CD4-positive, alpha-beta memory T cell (primary cell): ENCODE measurements at places on chromosomes 7 and 10.

DNA sequence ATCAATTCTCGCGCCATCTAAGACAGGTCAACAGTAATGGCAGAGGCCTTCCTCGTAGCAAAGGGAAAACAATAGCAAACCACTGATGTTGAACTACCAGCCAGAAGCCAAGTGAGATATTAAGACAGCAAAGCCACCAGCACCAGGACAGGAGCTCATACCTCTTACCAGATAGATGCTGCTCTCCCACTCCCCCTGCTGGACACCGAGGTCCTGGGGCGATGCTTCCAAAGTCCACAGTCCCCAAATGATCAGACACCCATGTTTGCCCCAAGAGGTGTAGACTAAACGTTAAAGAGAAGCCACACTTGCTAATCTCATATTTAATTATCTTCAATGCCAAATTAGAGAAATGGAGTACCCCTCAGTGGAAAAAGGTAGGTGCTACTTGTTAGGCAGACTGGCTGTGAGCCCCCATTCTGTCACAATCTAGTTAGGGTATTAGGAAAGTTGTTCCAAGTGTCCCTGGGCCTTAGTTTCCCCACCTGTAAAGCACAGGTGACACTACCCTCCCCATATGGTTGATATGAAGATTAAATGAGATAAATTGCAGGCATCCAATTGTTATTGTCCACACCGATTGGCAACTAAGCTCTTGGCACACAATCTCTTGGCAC, 39.9 kb downstream of the TOMM7 start:
- DNase-seq, result peak; percentile 58

DNA sequence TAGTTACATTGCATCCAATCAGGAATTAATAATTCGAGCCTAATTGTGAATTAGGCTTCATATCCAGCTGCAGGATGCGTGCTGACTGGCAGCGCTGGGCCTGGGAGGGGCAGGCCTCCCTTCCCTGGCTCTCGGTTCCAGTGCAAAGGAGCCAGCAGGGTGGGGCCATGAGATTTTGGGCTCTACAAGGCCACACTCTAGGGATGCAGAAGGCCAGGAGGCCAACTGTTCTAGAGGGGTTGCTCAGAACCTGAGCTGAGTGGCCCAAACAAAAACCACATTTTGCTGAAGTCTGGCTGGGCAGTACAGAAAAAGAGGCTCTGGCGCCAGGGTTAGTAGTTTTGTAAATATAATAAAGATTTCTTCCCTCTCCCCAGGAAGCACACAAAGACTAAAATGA, 72.3 kb downstream of the CLEC2L start:
- DNase-seq, result no peak

- no peak for DNase-seq
Measured at GRCh38 chr7:18532813-18533212, 37.3 kb downstream of the HDAC9 start.

DNA sequence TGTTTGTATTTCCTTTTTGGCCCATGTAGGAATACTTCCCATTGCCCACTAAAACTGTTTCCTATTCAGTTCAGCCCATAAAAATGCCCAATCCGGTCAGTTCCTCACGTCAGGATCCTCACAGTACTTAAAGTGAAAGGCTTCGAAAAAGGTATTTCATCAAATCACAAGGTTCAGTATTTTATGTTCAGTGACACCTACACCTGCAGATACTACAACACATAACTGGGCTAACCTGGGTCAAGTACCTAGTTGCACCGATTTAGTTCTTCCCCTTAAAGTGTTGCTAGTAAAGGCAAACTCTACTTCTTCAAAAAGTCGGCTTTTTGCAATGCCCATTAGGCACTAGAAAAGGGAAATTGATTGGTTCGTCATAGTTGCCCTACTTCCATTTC, 1.1 kb downstream of the SNX13 start:
- peak; percentile 10 for DNase-seq

DNA sequence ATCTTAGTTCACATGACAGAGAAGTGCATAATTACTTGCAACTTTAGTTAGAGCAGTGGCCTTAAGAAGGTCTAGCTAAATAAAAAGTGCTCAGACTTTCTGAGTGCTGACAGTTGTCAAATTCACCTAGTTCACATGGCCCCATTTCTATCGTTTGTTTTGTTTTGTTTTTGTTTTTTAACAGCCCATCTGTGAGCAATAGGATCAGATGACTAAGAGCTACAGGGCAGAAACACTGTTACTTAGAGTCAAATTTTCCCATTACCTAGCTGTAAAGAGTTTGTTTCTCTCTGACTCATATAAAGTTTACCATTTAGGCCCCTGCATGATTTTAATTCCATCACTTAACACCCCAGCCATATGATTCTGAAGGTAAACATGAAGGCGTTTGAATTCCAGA, 18.8 kb downstream of the CAV1 start:
- no peak for DNase-seq

- no peak for DNase-seq
Measured at GRCh38 chr10:62390497-62391176, 16.5 kb downstream of the ZNF365 start.

GRCh38 chr7:105044449-105045070, 30.6 kb downstream of the KMT2E start:
- DNase-seq, result no peak

- no peak for DNase-seq
Measured at GRCh38 chr10:71031603-71032002, 143.2 kb upstream of the PCBD1 start.

GRCh38 chr7:121085922-121086321, 97.4 kb downstream of the CPED1 start:
- no peak for DNase-seq
